Breast epithelium (tissue), 4 donors: ENCODE measurements at places on chromosomes 1 and 21. TPM values are rescaled to one million over a fixed set of nuclear protein-coding genes. Genes with fewer than 3 reads are reported as not detected.

Gene RRAGC
- 34.9 TPM for total RNA-seq

GRCh38 chr1:38693759-38694158 is 165.8 kb downstream of the RRAGC start:
- DNase-seq = no peak

Gene MAN1A2
- total RNA-seq = 43.3 TPM

- no peak for DNase-seq
Observed at GRCh38 chr1:91784616-91785015, 101.3 kb downstream of the TGFBR3 start.

Gene EXO1
- total RNA-seq = 0.16 TPM

Gene DTL
- total RNA-seq = 0.66 TPM

Gene LHX8
- total RNA-seq = not detected

Gene RIPK4
- total RNA-seq = not detected

Gene MROH7
- total RNA-seq = 0.66 TPM

GRCh38 chr1:31502926-31503511 is 73.3 kb upstream of the TINAGL1 start:
- DNase-seq = no peak

Gene S100A5
- not detected for total RNA-seq

Gene ADGRB2
- 4.9 TPM for total RNA-seq

Gene CRP
- total RNA-seq = 0.48 TPM

- no peak for DNase-seq
Observed at GRCh38 chr1:12568009-12568767, 49.8 kb downstream of the DHRS3 start.

DNA sequence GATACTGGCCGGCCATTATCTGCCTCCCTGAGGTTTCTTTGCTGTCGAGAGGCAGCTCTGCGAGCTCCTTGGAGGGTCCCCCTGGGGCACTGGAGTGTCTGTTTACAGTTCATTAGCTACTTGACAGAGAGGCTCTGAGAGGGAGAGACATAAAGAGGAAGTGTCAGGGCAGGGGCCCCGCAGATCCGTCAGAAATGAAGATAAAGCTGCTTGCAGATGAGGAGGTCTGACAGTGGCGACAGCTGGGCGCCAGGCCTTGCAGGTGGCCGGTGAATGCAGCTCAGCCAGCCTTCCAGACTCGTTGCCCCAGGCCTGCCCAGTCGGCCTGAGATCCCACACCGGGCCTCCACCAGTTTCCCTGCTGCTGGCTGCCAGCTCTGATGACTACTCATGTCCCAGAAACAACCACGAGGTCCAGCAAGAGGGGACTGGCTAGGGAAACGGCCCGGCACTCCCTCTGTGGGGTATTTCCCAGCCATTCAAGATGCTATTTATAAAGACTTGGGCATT is 84.7 kb downstream of the DISP3 start:
- DNase-seq = no peak

DNA sequence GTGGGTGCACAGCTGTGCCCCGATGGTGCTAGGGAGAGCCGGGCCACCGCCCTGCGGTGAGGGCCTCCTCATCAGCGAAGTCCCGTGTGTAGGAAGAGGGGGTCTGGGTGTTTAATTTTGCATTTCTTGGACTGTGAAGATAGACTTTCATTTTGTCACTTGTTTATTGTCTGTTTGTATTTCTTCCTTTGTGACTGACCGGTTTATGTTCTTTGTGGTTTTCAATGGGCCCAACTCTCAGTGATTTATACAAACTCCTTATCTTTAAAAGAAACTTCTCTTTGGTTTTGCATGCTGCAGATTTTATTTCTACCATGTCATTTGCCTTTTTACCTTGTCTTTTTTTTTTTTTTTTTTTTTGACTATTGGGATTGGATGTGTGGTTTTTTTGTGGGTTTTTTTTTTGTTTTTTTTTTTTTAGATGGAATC is 65.1 kb downstream of the COL18A1 start:
- no peak for DNase-seq

Gene TMEM54
- total RNA-seq = 94.8 TPM

DNA sequence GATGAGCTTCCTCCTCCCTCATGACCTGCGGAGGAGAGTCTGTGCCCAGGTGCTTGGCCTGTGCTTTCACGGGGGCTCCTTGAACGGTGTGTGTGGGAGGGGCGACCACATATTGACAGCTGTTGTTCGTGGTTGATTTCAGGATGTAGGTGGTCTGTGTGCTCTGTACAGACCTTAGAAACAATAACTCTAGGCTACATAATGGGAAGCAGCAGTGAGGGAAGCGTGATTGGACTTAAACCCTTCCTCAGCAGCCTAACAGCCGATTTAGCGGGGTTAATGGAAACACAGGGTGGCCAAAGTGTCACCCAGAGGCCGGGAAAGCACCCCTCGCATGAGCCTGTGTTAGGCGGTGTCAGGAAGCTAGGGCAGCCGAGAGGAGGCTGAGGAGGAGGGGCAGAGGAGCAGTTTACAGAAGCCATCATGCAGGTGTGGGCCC is 56.0 kb downstream of the TBCE start:
- DNase-seq = no peak

GRCh38 chr1:29251164-29252124 is 15.1 kb downstream of the PTPRU start:
- no peak for DNase-seq

GRCh38 chr1:155002464-155003226 is at the start of gene ZBTB7B:
Gene ZBTB7B, plus strand, starts transcription at chr1:155002802. Its CDS starts 11,859 bp downstream, at chr1:155014661.
- DNase-seq = no peak

Gene LORICRIN
- not detected for total RNA-seq

DNA sequence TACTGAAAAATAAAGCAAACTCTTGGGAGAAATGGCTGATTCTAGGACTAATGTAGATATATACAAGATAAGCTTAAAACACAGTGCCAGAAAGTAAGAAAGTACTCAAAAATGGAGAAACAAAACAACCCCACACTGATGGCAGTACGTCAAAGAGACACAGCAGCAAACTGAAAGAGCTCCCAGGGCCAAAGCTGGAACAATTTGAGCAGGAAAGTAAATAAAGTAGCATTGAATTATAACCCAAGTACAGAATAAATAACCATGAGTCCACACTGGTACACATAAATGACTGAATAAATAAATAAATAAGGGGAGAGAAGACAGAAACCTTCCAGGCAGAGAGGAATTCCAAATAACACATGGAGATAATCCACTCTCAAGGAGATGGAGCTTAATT is 120.9 kb downstream of the GLUL start:
- DNase-seq = no peak
